ENCODE measurements at places on chromosomes 11 and 22.

DNA sequence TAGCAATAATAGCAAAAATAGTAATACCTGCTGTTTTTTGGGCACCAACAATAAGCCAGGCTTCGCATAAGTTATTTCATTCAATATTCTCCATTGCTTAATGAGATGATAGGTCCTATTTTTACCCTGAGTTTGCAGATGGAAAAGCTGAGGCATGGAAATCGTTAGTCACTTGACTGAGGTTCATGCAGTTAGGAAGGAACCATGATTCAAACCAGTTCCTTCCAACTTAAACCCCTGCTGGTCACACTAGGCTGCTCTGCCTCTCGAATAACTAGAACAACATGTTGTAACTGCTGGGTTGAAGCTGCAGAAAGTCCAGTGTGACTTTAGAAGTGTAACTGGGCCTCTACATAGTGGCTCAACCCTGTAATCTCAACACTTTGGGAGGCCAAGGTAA is 69.3 kb downstream of the SEZ6L start:
- DNase-seq, result no peak

- no peak for DNase-seq
Measured at GRCh38 chr11:117761993-117762392, 35.0 kb downstream of the DSCAML1 start.

DNA sequence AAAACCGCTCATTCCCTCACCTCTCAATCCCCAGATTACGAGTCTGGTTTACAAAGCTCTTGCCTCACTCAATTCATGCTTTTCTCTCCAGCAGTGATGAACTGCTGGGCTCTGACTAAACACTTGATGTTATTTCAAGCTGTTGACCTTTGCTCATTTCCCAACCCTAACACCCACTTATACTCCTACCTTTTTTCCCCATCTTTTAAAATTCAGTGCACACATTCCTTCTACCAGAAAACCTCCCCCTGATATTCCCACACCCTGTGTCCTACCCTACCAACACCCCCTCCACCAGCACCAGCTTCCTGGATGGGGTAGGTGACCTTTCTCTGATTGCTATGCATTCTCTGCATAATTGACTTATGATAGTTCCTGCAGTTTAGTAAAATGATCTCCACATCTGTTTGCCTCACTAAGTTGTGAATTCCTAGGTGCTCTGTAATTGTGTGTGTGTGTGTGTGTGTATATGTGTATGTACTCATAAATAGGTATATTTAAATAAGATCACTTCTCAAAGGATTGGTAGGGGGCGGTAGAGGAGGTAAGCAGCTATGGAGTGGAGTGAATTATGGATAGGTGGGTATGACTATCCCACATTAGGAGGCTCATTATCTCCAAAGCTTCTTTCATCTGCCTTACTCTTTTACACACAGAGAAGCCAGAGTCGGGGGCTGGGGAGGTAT is 842 bp downstream of the HEPACAM start:
- no peak for DNase-seq

GRCh38 chr11:73402834-73403185 is 26.6 kb downstream of the RELT start:
- DNase-seq, result no peak

DNA sequence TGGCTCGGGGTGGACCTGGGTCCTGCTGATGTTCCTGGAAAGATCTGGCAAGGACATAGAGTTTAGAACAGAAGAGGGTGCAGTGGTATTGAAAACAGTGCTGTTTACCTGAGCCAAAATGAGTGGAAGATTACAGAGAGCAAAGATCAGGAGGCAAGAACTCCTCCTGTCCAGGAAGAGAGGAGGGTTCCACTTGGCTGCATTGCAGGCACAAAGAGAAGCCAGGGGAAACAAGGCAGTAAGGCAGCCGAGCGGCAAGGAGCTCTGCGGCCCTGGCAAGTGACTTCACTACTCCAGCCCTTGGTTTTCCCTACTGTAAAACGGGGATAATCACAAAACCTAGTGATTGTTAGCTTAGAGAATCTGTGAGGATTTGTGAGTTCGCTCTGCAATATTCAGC is 3.7 kb upstream of the PACSIN2 start:
- no peak for DNase-seq

DNA sequence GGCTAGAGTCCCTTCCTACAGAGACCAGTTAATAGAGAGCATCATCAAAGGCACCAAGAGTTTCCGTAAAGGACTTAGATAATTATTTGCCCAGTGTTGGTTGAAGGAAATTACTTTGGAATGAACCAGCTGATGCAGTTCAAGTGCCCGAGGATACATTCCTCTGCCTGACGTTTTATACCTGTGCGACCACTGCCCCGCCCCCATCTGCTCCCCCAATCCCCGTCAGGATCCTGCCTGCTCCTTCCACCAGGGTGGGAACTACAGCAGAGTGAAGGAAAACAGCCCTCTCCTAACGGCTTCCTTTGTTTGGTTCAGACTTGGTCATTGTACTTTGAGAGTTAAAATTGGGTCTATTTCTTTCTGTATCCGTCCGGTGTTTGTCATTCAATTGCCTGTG is 761.5 kb downstream of the NTM start:
- no peak for DNase-seq

- no peak for DNase-seq
Measured at GRCh38 chr11:123822599-123822998, 16.4 kb upstream of the OR6M1 start.

DNA sequence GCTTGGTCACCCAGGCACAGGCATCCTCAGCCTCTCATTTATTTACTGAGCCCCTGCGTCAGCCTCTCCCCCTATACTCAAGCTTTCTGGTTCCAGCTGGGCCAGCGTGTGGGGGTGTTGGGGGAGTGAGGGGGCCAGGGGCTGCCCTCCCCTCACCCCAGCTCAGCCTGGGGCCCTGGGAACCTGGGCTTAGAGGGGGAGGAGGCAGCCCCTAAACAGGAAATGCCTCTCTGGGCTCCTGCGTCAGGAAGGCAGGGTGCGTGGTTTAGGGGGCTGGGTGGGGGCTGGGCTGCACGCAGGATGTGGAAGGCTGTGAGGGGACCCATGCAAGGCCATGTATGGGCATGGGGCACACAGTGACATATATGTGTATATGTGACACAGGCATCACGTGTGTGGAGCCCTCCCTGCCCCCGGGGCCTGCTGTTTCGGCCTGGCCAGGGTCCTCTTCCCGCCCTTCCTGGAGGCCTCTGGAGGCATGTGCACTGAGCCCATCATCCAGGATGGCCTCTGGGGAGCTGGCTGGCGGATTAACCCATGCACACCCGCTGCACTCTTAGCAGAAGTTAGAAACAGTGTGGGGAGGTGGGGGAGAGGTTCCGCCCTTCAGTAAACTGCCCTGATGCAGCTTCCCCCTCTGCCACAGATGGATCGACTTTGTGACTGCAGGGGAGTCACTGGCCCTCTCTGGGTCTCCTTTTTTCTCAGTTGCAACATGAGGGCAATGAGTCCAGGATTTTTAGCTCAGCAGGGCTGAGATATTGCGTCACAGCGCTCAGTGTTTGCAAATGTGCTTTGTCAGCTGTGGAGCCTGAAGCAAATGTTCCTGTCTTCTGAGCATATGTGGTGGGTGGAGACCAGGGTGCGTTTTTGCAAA is 1.1 kb upstream of the CD248 start:
- no peak for DNase-seq

DNA sequence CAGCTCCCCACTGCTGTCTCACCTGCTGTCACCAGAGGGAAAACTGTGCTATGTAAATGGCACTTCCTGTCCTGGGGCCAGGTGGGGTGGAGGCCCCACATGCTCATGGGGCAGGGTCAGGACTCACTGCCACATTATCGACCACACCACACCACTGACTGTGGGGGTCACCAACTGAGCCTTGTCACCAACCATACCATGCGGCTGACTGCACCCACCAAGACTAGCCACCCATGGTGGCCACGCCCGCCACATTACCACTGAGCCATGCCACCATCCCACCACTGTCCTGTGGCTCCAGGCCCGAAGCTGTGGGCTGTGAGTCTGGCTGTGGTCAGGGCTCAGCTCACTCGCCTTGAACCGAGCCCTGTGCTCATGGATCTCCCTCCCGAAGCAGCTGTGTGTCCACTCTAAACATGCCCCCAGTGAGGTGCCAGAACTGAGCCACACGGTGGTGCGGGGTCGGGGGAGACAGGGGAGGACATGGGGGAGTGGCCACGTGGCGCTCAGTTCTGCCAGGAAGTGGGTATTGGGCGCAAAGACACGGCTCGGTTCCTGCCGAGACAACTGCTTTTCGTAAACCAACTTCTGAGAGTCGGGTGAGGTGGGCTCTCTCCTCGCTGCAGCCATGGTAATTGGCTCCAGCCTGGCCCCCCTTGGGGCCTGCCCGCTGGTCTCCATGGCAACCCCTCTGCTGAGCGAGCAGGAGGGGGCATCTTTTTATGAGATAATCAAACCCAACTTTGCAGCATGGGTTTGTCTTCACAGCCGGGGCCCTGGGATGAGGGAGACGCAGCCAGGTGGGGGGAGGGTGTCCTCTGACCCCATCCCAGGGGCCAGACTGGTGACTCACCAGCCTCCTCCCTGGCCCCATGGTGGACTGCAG is 23.2 kb downstream of the RTN4R start:
- DNase-seq, result no peak

Data from NCI-H1105 treated with DMSO at 0.1 percent for 48 hours (cell line).